ENCODE measurements at places on chromosomes 1 and 21. TPM values are rescaled to one million over a fixed set of nuclear protein-coding genes. Genes with fewer than 3 reads are reported as not detected.

ERICH3 gene
- not detected for total RNA-seq

TTLL10 gene
- 0.10 TPM for total RNA-seq

DNA sequence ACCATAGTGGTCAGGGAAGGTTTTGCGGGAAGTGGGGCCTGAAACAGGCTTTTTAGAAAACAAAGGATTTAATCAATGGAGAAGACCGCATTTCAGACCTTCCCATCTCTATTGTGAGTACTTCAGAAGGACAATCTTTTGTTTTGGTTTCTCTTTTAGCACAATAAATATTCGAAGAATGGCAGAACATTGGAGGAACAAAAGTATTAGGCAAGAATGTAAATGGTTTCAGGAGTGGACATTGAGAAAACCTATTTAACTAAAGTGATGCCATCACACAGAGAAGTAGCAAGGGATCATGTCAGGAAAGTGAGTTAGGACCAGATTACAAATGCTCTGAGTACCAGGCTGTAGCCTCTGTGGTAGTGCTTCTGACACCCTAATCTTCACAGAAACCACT lies 26.8 kb upstream of the UBE2U start:
- peaks cover 4% of the 10 kb centered on the region for H3K4me1 ChIP-seq
- H3K36me3 ChIP-seq: no peaks in the 10 kb centered on the region
- H3K27ac ChIP-seq: no peak overlapping the region
- H3K4me3 ChIP-seq: no peak overlapping the region
- H3K27me3 ChIP-seq: no peaks in the 10 kb centered on the region
- no peak for DNase-seq

- no peaks in the 10 kb centered on the region for H3K27me3 ChIP-seq
- DNase-seq: no peak
- H3K4me3 ChIP-seq: no peak overlapping the region
- H3K4me1 ChIP-seq: no peaks in the 10 kb centered on the region
- peaks cover 25% of the 10 kb centered on the region for H3K36me3 ChIP-seq
Measured at GRCh38 chr1:40768146-40768990, 15.2 kb upstream of the KCNQ4 start.

- no peak overlapping the region for H3K4me3 ChIP-seq
- H3K27me3 ChIP-seq: no peaks in the 10 kb centered on the region
- H3K27ac ChIP-seq: no peak overlapping the region
- DNase-seq: no peak
- no peaks in the 10 kb centered on the region for H3K36me3 ChIP-seq
Measured at GRCh38 chr1:53634571-53634979, 104.4 kb downstream of the GLIS1 start.

- no peak for DNase-seq
- no peak overlapping the region for H3K27ac ChIP-seq
- H3K4me1 ChIP-seq: no peaks in the 10 kb centered on the region
- H3K36me3 ChIP-seq: no peaks in the 10 kb centered on the region
- no peaks in the 10 kb centered on the region for H3K27me3 ChIP-seq
Measured at GRCh38 chr1:91549041-91549735, 48.5 kb downstream of the CDC7 start.

MYCBP gene
- 40.2 TPM for total RNA-seq

- no peak for DNase-seq
- H3K27me3 ChIP-seq: no peaks in the 10 kb centered on the region
- no peak overlapping the region for H3K4me3 ChIP-seq
- H3K27ac ChIP-seq: no peak overlapping the region
- peaks cover 14% of the 10 kb centered on the region for H3K4me1 ChIP-seq
Measured at GRCh38 chr1:109247401-109248365, 1.7 kb upstream of the CELSR2 start.

GRCh38 chr1:173580658-173581057 lies 22.2 kb downstream of the SLC9C2 start:
- no peaks in the 10 kb centered on the region for H3K27me3 ChIP-seq
- DNase-seq: no peak
- no peaks in the 10 kb centered on the region for H3K4me1 ChIP-seq
- H3K36me3 ChIP-seq: no peaks in the 10 kb centered on the region
- no peak overlapping the region for H3K4me3 ChIP-seq

EXO1 gene
- total RNA-seq: 32.9 TPM

HSD11B1 gene
- total RNA-seq: 0.27 TPM

DNA sequence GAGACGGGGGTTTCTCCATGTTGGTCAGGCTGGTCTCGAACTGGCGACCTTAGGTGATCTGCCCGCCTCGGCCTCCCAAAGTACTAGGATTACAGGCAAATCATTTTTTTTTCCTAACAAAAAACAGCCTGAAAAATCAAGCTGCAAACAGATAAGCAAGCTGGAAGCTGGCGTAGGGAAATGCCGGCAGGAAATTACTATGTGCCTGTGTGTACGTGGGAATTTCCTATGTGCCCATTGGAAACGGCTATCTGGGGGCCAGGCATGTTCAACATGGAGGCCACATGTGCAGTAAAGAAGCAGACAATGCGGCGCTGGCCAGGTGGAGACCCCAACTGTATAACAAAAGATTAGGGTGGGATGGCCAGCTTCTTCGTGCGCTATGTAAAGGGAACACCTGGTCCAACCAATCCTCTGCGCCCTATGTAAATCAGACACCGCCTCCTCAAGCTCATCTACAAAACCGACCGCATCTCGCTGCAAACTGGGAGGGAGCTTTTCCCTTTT lies 9.1 kb upstream of the AADACL4 start:
- H3K36me3 ChIP-seq: no peaks in the 10 kb centered on the region
- H3K4me3 ChIP-seq: no peak overlapping the region
- H3K4me1 ChIP-seq: no peaks in the 10 kb centered on the region
- no peak overlapping the region for H3K27ac ChIP-seq
- no peak for DNase-seq
- H3K27me3 ChIP-seq: no peaks in the 10 kb centered on the region

SH3BGR gene
- 4.8 TPM for total RNA-seq

All from HCT116 (cell line).